A549 (cell line): ENCODE measurements at places on chromosomes 12 and 14.

DNA sequence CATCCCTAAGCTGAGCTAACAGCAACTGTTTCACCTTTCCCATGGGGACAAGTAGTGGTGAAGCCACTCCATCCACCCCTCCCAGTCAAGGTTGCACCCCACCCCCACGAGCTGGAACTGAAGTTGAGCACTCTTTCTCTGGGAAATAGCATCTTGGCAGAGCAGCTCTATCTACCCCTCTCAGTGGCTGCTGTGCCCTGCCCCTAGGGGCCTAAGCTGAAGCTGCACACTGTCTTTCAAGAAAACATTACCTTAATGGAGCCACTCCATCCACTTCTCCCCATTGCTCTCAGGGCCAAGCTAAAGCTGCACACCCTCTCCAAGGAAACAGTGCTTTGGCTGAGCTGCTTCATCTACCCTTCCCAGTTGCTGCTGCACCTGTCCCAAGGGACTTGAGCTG, 170.6 kb upstream of the CCDC196 start:
- no peak for DNase-seq

GRCh38 chr12:49733219-49734017, 7.9 kb upstream of the TMBIM6 start:
- no peak for DNase-seq

- DNase-seq, result no peak
These were observed 8.0 kb upstream of the DYNC1H1 start for GRCh38 chr14:101956179-101956885.

DNA sequence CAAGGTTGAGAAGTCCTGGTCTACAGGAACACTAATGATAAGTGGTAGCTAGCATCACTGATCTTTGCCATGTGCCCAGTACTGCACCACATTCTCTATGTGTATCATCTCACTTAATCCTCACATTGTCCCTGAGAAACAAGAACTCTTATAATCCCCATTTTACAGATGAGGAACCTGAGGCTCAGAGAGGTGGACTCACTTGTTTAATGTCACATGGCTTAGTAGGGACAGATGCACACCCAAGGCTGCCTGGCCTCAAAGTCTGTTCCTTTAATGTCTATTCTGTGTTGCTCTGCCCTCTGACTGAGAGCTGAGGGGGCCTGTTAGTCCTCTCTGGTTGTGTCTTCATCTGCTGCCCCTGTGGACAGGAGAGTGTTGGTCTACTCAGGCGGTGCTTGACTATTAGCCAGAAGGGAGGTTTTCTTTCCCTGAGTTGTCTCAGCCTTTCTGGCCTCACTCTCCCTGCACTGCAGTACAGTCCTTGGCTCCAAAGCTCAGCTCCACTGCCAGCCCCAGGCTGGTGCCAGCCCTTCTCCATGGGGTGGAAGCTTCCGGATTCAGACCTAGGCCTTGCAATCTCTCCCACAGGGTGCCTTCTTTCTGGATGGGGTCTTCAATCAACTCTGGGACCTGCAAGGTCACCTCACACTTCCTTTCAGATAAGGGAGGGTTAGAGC, 4.9 kb upstream of the DYNLL1 start:
- no peak for DNase-seq

DNA sequence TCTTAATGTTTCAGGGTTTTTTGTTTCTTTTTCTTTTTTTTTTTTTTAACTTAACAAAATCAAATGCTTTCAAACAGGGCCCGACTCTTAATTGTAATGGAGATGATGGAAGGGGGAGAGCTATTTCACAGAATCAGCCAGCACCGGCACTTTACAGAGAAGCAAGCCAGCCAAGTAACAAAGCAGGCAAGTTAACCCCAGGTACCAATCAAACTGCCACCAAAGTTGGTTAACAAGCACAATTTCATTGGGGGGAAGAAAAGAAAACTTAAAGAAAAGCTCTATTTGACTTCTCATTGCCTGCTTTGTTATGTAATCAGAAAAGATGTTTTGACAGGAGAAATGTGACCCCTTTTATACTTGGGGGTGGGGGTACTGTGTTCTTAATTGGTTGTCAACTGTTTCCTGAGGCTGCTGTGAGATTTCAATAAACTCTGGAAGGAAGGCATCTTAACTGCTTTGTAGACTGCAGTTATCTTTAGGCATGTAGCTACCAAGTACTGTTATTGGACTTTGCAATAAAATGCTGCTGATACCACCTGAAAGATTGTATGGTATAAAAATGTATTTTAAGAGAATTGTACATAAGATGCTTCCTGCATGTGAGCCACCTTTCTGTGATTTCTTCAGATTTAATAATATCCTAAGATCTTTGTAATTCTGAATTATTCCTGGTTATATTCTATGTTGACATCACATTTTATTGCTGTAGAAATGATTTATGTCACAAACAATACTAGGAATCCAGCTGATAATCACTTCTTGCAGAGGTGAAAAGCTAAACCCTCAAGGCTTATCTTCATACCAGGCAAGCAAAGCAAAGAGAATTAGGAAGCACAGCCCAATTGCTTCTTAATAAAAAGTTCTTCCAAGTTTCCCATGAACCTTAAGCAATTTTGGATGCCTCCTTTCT, 26.9 kb downstream of the MAPKAPK5 start:
- no peak for DNase-seq
